Calu3 (cell line): ENCODE measurements at places on chromosomes 6 and 20. TPM values are rescaled to one million over a fixed set of nuclear protein-coding genes. Genes with fewer than 3 reads are reported as not detected.

DNA sequence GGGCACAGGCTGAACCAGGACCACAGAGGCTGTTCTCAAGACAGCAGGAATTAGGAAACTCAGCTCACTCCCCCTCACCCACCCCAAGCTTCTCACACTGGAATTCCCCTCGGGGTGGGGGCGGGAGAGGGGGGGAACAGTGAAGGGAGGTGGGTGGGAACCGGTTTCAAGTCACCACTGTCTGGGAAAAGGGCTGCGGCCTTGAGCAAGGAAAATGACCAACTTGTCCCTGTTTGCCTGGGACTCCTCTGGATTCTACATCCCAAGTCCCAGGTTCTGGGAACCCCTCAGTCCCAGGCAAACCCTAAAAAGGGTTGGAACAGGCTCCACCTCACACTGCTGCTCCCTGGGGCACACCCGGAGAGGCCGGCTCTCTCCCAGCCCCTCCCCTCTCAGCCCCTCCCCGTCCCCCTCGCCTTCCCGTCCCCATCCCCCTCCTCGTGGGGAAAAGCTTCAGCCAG lies 230.7 kb downstream of the TFAP2C start:
- no peaks in the 10 kb centered on the region for H3K4me1 ChIP-seq
- no peak overlapping the region for H3K4me3 ChIP-seq

GRCh38 chr6:139920027-139920775 lies 545.8 kb upstream of the CITED2 start:
- no peaks in the 10 kb centered on the region for H3K36me3 ChIP-seq
- no peak for DNase-seq
- no peaks in the 10 kb centered on the region for H3K4me1 ChIP-seq
- no peak overlapping the region for H3K4me3 ChIP-seq
- no peaks in the 10 kb centered on the region for H3K27me3 ChIP-seq
- H3K27ac ChIP-seq: no peak overlapping the region

Gene OR2W1
- not detected in 2 replicates for total RNA-seq

Gene VSTM2L
- 0.71 and 2.8 TPM in 2 replicates for total RNA-seq

DNA sequence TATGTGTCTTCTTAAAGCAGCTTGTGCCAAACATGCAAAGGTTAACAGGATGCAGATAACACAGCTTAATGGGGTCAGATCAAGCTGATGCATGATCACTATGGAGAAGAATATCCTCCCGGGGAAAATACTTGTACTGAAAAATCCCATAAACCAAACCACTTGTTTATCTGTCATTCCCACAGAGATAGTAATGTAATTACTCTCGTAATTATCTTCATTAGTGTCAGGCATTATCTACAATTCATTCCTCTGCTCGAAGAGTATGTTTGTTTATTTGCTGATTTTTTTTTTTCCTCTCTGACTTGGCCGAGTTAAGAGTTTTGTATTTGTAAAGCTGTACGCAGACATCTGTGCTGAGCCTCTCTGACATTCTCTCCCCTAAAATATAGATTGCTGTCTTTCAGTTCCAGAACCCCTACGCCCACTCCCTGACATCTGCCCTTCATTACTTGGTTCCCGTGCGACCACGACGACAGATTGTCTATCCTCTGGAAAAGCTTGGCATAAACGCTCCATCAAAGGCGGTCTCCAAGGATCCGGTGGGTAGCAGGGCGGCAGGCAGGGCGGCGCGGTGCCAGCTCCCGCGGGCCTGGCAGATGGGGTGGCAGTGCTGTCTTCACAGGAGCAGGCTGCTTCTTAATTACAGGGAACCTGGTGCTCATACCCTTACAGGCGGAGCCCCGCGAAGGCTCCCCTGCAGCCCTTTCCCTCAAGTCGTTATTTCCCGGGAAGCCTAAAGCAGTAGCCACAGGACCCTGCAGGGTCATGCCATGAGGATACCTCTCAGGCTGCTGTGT lies 147.2 kb downstream of the CFAP61 start:
- H3K4me1 ChIP-seq: no peaks in the 10 kb centered on the region
- no peaks in the 10 kb centered on the region for H3K36me3 ChIP-seq
- H3K27me3 ChIP-seq: peaks cover 7% of the 10 kb centered on the region
- H3K4me3 ChIP-seq: no peak overlapping the region

GRCh38 chr6:135397172-135397952 lies 100.2 kb downstream of the AHI1 start:
- no peak overlapping the region for H3K27ac ChIP-seq
- H3K4me3 ChIP-seq: no peak overlapping the region
- H3K4me1 ChIP-seq: no peaks in the 10 kb centered on the region
- no peaks in the 10 kb centered on the region for H3K36me3 ChIP-seq
- no peaks in the 10 kb centered on the region for H3K27me3 ChIP-seq
- DNase-seq: no peak

DNA sequence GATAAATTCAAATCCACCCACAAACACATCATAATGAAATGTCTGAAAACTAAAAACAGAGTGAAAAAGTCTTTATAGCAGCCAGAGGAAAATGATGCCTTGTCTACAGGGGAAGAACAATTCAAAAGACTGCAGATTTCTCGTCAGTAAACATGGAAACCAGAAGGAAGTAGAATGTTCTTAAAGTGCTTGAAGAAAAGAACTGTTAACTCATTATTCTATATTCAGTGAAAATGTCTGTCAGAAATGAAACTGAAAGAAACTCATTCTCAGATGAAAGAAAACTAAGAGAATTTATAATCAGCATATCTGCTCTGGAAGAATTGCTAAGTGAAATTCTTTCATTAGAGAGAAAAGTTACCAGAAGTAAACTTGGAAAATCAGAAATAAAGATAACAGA lies 416.1 kb downstream of the TBC1D32 start:
- no peak overlapping the region for H3K27ac ChIP-seq
- DNase-seq: no peak
- no peaks in the 10 kb centered on the region for H3K36me3 ChIP-seq
- no peak overlapping the region for H3K4me3 ChIP-seq
